Activated T-helper 1 cell treated with anti-CD3 and anti-CD28 coated beads, Interleukin-2, amount 50 U/mL, for 16 hours (primary cell): ENCODE measurements at places on chromosomes 7 and 10.

DNA sequence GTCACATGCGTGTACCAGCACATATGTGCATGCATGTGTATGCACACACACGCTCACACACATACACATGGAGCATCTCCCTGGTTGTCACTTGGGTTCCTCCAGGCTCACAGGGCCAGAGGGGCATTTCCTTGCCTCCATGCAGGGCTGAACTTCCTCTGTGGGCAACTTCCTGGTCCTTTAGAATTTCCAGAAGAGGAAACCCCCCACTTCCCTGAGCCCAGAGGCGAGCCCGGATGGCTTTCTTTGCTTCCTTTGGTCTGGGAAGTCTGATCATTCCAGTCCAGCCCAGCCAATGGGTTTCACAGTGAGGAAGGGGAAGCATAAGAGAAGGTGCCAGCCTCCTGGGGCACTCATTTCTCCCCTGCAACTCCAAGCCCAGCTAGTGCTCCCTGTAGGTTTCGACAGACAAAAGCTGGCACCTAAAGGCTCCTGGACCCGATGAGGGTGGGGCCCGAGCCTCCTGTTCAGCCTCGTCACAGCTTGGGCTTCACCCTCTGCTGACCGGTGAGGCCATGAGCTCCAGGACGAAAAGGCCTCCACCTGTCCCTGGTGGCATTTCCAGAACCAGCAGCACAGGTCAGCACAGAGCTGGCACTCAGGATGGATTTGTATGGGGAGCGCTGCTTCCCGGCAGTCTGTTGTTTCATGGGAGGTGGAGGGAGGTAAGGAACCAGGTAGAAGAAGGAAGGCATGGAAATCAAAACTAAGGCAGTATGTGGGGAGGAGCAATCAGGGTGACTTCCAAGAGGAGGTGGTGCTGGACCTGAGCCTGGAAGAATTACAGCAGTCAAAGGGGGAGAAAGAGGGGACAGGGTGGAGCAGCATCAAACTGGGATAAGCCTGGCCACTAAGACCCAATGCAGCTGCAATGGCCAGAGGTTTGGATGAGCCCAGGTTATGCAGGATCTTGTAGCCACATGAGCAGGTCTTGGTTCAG is 23.7 kb downstream of the BTBD16 start:
- DNase-seq, result no peak

DNA sequence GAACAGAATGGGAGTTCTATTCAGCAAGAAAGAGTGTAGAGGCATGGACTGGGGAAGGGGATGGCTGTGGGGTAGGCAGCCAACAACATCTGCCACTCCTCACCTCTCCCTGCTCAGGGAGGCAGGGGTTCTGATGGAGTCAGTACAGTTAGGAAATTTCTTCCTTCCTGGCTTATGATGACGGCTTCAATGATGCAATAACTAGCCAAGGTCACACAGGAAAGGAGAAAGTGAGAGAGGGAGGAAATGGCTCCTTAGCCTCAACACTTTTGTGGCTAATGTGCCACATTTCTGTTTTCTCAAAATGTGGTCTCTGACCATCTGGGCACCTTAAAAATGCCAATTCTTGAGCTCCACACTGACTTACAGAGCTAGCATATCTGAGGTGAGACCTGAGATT is 79.3 kb upstream of the PDZD8 start:
- no peak for DNase-seq

DNA sequence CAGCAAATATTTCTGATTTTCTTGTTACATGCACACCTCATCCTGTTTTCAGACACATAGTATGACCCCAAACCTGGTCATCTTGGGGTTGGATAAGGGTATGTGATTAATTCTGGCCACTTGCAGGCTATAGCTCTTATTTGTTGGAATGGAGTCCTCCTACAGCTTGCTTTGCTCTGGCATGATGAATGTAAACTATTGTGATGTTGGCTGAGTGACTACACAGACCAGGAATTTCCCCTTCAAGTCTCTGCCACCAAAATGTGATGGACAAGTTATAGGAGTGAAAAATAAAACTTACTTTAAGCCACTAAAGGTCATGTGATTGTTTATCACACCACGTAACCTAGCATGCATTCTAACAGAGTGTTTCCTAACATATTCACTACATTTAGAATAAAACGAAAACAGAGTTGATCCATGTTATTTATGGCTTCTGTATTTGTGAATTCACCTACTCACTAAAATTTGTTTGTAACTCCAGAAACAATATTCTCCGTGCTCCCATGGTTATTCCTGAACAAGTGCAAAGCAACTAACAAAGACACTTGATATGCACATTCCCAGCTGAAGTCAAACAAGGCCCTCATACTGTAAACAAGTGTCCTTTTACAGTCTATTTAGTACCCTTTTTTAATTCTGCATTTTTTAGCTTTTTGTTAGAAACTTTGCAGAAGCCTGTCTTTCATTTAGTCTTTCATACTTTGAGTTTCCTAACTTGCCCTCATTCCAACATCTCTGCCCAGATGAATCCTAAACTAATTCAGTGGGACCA is 599.2 kb upstream of the PCDH15 start:
- DNase-seq, result no peak

DNA sequence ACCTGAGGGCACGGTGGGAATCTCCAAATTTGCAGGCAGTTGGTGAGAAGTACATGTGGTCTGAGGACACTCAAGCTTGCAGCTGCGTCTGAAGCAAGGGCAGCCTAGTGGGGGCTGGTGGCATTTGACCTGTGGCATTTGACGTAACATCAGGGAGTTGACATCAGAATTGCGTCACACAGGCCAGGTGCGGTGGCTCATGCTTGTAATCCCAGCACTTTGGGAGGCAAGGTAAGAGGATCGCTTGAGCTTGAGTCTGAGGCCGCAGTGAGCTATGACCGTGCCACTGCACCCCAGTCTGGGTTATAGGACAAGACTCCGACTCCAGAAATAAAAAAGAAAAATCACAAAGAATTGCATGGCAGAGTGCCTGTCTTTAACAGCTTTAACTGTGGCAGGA is 25.6 kb upstream of the RBAK start:
- no peak for DNase-seq

GRCh38 chr7:66682350-66683093 is 53.8 kb downstream of the KCTD7 start:
- DNase-seq, result no peak

- DNase-seq, result no peak
Observed at GRCh38 chr10:78247821-78248220, 214.2 kb downstream of the RPS24 start.

DNA sequence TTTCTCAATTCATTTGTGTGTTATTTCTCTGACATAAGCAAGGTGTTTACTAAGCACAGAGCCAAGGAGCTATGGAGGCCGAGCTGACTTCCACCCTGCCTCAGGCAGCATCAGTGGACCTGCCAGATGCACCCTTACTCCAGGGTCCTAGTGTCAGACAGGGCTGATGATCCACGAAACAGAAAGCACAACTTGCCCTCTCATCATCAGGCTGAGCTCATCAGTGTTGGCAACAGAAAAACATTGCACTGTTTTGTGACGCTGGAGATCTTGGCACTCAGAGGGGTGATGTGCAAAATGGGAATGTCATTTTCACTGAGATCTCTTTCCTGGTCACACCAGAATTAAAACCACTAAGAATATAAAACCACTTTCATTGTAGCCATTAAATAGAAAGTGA is 201.8 kb downstream of the GLI3 start:
- DNase-seq, result no peak
